ENCODE measurements at places on chromosomes 5 and 9.

GRCh38 chr5:62960781-62961180 is 382.2 kb downstream of the LRRC70 start:
- DNase-seq = no peak
- no peak overlapping the region for H3K27ac ChIP-seq
- no peaks in the 10 kb centered on the region for H3K36me3 ChIP-seq

- H3K4me3 ChIP-seq = no peak overlapping the region
- no peak for DNase-seq
- H3K4me1 ChIP-seq = no peaks in the 10 kb centered on the region
- H3K27me3 ChIP-seq = no peaks in the 10 kb centered on the region
- H3K27ac ChIP-seq = no peak overlapping the region
- no peaks in the 10 kb centered on the region for H3K36me3 ChIP-seq
Measured at GRCh38 chr5:85049020-85049419, 664.3 kb upstream of the EDIL3 start.

DNA sequence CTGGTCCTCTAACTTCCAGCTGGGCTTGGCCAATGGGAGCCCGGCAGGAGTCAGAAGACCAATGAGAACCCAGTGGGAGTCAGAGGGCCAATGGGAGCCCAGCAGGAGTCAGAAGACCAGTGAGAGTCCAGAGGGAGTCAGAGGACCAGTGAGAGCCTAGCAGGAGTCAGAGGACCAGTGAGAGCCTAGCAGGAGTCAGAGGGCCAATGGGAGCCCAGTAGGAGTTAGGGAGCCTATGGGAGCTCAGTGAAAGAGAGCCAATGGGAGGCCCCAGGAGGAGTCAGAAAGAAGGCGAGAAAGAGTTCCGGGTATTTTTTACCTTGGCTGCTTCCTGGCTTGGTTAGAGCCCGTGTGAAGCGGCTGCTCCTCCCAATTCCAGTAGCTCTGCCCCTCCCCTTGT is 191.0 kb downstream of the GABBR2 start:
- H3K4me3 ChIP-seq = no peak overlapping the region
- DNase-seq = no peak
- no peak overlapping the region for H3K27ac ChIP-seq

- DNase-seq = no peak
- no peak overlapping the region for H3K4me3 ChIP-seq
Measured at GRCh38 chr9:129654554-129655040, 10.8 kb upstream of the PRRX2 start.

DNA sequence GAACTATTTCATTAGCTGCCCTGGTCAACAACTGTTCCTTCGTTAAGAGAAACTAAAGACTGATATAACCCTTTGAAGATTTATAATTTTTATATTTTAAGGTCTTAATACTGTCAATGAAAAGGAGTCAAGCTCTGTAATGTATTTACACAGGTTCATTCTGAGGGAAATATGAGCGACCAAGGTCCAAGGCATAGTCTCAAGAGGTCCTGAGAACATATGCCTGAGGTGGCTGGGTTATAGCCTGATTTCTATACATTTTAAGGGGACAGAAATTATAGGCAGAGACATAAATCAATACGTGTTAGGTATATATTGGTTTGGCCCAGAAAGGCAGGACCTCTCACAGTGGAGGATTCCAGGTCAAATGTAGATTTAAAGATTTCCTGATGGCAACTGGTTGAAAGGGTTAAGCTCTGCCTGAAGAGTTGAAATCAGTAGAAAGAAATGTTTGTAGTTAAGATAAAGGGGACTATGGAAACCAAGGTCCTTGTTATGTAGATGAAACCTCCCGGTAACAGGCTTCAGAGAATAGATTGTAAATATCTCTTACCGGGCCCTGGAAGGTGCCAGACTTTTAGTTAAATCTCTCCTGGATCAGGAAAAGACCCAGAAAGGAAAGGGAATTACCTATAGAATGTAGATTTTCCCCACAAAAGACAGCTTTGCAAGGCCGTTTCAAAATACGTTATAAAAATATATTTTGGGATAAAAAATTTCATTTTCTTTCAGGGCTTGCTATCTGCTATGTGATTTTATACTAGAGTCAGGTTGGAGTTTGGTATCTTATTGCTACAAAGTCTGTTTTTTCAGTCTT is 107.3 kb upstream of the PRLR start:
- no peaks in the 10 kb centered on the region for H3K36me3 ChIP-seq
- no peaks in the 10 kb centered on the region for H3K27me3 ChIP-seq
- DNase-seq = no peak

DNA sequence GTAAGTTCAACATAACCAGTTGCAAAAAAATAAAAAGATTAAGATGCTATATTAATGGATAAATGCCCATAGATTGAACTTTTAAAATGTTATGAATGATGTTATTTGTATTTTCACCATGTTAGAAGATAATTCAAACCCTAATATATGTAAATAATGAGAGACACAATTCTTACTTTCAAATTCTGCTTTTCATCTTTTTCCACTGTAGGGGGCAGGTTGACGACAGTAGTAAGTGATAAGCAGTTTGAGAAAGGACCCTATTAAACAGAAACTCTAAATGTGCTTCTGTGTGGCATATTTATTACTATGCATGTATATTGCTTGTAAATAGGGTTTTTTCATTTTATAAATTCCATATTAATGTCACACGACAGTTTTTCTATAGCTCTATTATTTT is 591.1 kb downstream of the SEMA5A start:
- DNase-seq = no peak
- no peak overlapping the region for H3K27ac ChIP-seq
- H3K4me3 ChIP-seq = no peak overlapping the region
- no peaks in the 10 kb centered on the region for H3K36me3 ChIP-seq
- no peaks in the 10 kb centered on the region for H3K4me1 ChIP-seq
- no peaks in the 10 kb centered on the region for H3K27me3 ChIP-seq

DNA sequence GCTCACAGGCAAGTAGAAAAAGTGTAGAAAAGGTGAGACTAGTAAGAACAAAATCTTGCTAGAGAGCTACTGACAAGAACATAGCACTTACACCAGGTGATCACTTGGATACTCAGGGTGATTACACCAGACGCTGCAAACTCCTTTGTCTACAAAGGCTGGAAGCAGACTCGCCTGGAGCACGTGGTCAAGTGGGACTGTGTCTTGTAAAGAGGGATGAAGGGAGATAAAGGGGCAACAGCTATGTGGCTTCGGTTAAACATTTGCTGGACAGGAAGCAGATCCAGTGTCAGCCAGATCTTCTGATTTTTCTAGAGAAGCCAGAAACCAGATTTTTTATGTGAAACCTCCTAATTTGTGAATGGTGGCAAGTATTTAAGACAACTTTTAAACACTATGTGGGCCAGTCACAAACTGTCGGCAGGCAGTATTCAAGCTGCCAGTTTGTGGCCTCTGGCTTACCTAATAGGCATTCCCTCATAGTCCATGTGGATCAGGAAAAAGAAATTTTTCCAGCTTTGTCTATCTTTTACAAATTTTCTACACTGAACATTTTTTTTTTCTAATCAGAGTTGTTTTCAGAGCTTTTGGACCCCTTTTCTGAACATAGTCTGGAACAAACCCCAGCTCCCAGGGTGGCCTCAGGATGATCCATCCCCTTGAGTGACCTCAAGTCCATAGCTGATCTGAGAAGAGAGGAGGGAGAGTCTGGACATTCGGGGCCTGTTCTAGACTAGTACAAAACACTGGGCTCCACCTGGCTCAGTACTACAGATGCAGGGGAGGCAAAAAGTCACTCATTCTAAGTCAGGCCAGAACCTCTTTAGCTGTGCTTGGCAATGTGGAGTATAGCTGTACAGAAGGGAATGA is 262.9 kb downstream of the ARRDC3 start:
- DNase-seq = no peak
- no peak overlapping the region for H3K4me3 ChIP-seq
- peak overlapping the region; percentile 86 for H3K27ac ChIP-seq
- H3K36me3 ChIP-seq = no peaks in the 10 kb centered on the region

GRCh38 chr9:70581214-70581954 is 166.9 kb upstream of the KLF9 start:
- no peaks in the 10 kb centered on the region for H3K36me3 ChIP-seq
- H3K27me3 ChIP-seq = no peaks in the 10 kb centered on the region
- no peak overlapping the region for H3K4me3 ChIP-seq

- no peaks in the 10 kb centered on the region for H3K4me1 ChIP-seq
- peak overlapping the region; percentile 91 for H3K27ac ChIP-seq
- no peaks in the 10 kb centered on the region for H3K36me3 ChIP-seq
- H3K27me3 ChIP-seq = no peaks in the 10 kb centered on the region
Measured at GRCh38 chr5:139637438-139638089, 10.6 kb upstream of the CXXC5 start.

DNA sequence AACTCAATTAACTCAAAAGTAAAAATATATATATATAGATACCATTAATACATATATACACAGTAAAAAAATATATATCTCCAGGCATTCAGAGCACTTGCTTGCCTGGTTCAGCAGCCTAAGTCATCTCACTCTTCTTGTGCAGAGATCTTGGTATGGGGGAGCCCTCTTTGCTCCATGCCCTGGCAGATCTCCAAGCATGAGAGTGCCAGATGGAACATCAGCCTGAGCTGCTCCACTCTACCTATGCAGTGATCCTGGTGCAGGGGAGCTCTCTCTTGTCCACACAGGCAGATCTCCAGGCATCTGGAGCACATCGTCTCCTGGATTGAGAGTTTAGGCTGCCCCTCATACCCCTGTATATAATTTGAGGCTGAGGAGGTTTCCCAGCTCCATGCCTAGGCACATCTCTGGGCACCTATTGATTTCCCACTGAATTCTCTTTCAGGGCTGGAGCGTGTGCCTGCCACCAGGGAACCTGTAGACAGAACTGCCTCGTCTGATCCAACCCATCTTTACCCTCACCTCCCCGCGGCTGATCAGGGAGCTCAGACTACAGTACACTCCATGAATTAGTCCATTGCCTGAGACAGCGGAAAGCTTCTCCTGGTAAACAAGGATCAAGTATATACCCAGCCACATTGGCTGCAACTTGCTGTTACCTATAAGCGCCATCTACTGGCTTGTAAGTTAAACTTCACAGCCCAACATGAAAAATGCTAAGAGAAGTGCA is 342.4 kb upstream of the GRIA1 start:
- H3K27me3 ChIP-seq = no peaks in the 10 kb centered on the region
- no peak overlapping the region for H3K4me3 ChIP-seq
- H3K27ac ChIP-seq = no peak overlapping the region
- DNase-seq = no peak
- no peaks in the 10 kb centered on the region for H3K4me1 ChIP-seq
- H3K36me3 ChIP-seq = no peaks in the 10 kb centered on the region

DNA sequence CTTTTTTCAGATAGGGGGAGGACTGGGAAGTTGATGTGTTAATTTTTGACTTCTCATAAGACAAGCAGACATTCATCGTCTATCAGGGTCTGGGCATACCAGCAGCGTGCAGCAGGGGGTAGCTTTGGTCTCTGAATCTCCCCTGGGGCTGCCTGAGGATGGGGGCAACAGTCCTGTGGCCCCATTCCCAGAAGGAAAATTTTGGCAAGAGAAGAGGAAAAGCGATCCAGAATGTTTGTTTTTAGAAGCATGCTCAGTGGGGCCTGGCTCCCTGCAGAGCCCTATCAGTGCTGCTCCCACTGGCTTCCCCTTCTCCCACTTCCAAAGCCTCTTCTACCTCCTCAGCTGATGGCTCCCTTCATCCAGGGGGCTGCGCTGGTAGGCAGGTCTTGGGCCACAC is 194.8 kb upstream of the IL12B start:
- no peak for DNase-seq
- no peaks in the 10 kb centered on the region for H3K27me3 ChIP-seq
- H3K27ac ChIP-seq = no peak overlapping the region

GRCh38 chr5:150401076-150401375 is 11.7 kb downstream of the CD74 start:
- H3K27me3 ChIP-seq = no peaks in the 10 kb centered on the region
- no peak overlapping the region for H3K4me3 ChIP-seq
- peaks cover 17% of the 10 kb centered on the region for H3K36me3 ChIP-seq
- no peak overlapping the region for H3K27ac ChIP-seq

DNA sequence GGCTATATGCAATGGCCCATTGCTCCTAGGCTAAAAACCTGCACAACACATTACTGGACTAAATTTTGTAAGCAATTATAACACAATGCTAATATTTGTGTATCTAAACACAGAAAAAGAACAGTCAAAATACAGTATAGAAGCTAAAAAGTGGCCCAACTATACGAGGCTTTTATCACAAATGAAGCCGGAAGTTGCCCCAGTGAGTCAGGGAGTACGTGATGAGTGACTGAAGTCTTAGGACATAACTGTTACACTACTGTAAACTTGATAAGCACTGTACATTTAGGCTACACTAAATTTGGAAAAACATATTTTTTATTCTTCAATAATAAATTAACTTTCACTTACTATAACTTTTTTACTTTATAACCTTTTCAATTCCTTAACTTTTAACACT is 105.2 kb upstream of the PRR16 start:
- H3K4me1 ChIP-seq = no peaks in the 10 kb centered on the region
- no peaks in the 10 kb centered on the region for H3K36me3 ChIP-seq
- H3K27me3 ChIP-seq = no peaks in the 10 kb centered on the region
- no peak overlapping the region for H3K4me3 ChIP-seq
- DNase-seq = no peak

GRCh38 chr9:127783111-127784008 is 2.5 kb upstream of the CDK9 start:
- H3K36me3 ChIP-seq = peaks cover 2% of the 10 kb centered on the region
- H3K27ac ChIP-seq = peak overlapping the region; percentile 99
- H3K4me1 ChIP-seq = peaks cover 2% of the 10 kb centered on the region
- H3K4me3 ChIP-seq = no peak overlapping the region

DNA sequence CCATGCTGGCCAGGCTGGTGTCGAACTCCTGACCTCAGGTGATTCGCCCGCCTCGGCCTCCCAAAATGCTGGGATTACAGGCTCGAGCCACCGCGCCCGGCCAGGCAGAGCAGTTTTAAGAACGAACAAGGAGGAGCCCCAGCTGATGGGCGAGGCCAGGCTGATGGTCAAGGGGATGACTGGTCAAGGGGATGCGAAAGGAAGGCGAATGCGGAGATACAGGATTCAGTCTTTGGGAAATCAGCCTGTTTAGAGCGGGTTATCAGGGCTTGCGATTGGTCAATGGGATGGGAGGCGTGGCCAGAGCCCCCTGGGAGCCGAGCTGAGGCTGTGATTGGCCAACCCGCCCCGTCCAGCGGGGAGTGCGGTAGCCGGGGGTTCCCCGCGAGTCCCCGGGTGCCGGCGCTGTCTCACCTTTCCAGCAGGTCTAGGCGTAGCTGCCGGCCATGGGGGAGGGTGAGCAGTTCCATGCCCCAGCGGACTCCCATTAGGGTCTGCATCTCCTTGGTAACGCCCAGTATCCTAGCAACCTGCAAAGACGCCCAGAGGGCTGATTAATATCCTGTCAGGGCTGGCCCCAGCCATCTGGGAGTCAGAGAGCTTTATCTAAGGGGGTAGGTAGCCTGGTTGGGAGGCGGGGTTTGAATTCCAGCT is 7.5 kb upstream of the TOR2A start:
- DNase-seq = no peak
- H3K27me3 ChIP-seq = no peaks in the 10 kb centered on the region
- H3K27ac ChIP-seq = no peak overlapping the region
- no peaks in the 10 kb centered on the region for H3K36me3 ChIP-seq
- peaks cover 6% of the 10 kb centered on the region for H3K4me1 ChIP-seq

Measured in breast epithelium (tissue), 4 donors.